Smooth muscle cell of the pulmonary artery (primary cell): ENCODE measurements at places on chromosomes 2 and 18. TPM values are rescaled to one million over a fixed set of nuclear protein-coding genes. Genes with fewer than 3 reads are reported as not detected.

The GAL3ST2 gene
- total RNA-seq = 0.33 and 0.46 TPM in 2 replicates

The NDUFB3 gene
- total RNA-seq = 35.9 and 48.2 TPM in 2 replicates

The DSG4 gene
- not detected in 2 replicates for total RNA-seq

The EGR4 gene
- not detected in 2 replicates for total RNA-seq

The DSC3 gene
- 0.20 and 0.46 TPM in 2 replicates for total RNA-seq
